ENCODE measurements at places on chromosomes 16 and 17.

DNA sequence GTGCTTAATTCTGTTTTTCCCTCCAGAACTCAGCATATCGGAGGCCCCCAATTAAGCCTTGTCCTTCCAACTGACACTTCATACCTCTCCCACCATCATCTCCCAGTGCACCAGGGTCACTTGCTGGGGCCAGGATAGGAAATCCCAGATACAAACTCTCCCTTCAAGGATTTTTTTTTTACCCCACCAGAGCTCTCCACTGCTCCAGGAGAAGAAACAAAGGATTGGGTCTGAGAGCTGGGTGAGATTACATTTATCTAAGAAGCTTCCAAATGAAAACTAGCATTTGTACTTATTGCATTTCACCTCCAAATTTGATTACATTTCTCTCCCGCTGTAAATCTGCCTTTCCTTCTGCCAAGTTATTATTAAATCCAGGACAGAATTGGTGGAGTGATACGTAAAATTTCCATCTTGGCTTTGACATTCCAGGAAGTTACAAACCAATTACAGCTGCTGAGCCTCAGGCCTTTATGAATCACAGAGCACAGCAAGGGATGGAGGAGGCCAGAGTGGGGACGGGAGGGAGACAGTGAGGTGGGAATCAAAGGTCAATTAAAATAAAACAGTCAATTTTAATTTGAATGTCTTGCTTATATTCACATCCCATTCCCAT lies 123.5 kb downstream of the USP31 start:
- no peak for DNase-seq

- no peak for DNase-seq
Observed at GRCh38 chr17:50841277-50841948, 6.0 kb downstream of the WFIKKN2 start.

- no peak for DNase-seq
Observed at GRCh38 chr17:8204761-8205555, 5.4 kb downstream of the AURKB start.

DNA sequence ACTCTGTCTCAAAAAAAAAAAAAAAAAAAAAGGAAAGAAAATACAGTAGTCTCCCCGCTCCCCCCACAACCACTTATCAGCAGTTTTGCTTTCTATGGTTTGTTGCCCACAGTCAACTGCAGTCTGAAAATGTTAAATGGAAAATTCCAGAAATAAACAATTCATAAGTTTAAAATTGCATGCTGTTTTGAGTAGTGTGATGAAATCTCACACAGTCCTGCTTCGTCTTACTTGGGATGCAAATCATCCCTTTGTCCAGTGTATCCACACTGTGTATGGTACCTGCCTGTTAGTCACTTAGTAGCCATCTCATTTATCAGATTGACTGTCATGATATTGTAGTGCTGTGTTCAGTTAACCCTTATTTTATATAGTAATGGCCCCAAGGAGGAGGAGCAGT lies 41.5 kb downstream of the NF1 start:
- DNase-seq, result no peak

GRCh38 chr17:70158180-70158579 lies 11.2 kb upstream of the KCNJ2 start:
- no peak for DNase-seq

DNA sequence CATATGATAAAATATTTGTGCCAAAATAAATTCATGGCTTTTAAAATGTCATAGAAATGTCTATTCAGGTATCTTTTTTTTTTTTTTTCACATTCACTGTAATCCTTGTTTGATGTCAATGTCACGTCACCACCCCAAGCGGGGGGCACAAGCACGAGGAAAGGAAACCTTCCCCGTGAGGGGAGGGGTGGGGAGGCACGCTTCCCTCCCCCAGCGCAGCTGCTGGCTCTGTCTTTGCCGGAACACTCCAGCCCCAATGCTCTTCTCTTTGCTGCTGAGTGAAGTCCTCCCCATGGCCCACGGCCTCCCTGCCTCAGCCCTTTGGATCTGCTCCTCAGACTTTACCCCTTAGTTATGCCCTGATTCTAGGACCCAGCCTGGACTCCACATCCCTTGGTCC lies 1.5 kb downstream of the SLC35G3 start:
- no peak for DNase-seq

DNA sequence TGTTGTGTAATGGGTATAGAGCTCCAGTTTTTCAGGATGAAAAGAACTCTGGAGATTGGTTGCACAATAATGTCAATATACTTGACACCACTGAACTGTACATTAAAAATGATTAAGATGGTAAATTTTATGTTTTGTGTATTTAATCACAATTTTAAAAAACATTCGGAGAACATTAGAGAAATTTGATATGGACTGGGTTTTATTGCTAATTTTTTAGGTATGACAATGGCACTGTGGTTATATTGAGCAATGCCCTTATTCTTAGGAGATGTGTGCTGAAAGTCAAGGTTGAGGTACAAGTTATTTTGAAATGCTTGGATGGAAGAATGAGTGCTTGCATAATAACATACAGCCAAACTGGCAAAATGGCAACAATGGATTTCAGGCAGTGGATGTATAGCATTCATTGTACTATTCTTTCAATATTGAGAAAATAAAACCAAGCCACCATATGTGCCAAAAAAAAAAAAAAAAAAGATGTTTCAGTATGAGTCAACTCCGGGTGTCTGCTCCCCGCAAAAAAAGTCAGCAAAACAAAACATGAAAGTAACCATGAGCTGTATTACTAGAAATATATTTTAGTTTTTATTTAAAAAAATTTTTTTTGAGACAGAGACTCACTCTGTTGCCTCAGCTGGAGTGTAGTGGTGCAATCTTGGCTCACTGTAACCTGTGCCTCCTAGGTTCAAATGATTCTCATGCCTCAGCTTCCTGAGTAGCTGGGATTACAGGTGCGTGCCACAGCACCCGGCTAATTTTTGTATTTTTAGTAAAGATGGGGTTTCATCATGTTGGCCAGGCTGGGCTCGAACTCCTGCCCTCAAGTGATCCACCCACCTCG lies 19.8 kb downstream of the HOXB1 start:
- no peak for DNase-seq

- no peak for DNase-seq
Observed at GRCh38 chr17:47981462-47981861, 10.5 kb downstream of the CDK5RAP3 start.

- DNase-seq, result no peak
Observed at GRCh38 chr16:30000735-30001631, 4.9 kb downstream of the INO80E start.

DNA sequence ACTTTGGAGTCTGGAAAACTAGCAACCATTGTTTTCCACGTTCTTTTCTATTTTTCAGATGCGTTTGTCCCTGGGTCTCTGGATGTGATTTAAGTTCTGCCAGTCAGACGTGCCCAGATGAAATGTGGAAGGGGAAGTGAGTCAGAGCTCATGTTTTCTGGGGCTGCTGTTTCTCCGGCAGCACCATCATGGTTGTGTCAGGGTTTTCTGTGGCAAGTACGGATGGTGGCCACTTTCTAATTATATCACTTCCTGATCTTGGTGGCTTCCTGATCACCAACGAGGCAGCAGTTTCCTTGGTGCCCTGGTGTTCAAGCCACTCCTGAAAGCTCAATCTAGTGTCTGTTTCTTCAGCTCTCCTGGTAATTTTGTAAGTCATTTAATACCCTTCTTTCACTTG lies 31.4 kb upstream of the PMFBP1 start:
- peak; percentile 9 for DNase-seq

DNA sequence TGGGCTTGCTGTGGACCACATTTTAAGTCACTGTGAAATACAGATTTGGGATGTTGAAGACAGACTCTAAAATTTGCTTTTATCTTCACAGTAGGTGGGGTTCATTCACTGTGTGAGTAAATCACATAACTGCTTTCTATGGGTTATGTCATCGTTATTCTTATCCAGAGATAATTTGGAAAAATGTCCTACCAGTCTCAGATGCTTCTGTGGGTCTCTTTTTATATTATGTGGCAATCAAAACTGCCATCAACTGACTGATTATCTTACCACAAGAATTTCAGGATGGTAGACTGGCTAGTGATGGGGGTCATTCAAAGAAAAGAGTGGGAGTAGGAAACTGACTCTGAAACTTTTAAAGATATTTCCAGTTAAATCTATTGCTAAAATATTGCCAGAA lies 3.1 kb downstream of the HSBP1 start:
- DNase-seq, result no peak

DNA sequence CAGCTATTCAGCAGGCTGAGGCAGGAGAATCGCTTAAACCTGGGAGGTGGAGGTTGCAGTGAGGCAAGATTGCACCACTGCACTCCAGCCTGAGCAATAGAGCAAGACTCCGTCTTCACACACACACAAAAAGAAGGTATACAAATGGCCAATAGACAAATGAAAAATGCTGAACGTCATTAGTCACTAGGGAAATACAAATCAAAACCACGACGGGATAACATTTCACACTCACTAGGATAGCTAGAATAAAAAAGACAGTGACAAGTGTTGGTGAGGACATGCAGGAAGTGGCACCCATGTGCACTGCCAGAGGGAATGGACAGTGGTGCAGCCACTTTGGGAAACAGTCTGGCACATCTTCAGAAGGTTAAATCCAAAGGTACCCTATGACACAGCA lies 172.9 kb downstream of the FTO start:
- DNase-seq, result no peak

DNA sequence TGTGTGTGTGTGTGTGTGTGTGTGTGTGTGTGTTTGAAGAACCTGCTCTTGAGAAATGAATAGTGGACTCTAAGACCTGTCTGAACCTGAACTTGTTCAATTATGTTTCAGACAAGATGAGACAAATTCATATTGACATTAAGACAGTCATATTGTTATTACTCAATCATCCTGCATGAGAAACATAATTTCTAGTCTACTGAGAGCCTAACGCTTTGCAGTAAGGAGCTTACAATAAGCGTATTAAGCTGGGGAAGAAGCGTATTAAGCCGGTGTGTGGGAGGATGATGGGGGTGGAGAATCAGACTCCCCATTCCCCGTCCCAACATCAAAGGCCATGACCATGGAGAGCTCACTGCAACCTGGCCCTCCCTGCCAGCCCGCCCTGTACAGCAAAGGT lies 22.4 kb upstream of the MNT start:
- DNase-seq, result no peak

- no peak for DNase-seq
Observed at GRCh38 chr17:10352893-10353292, 19.9 kb downstream of the MYH13 start.

GRCh38 chr17:46121165-46121764 lies 72.0 kb downstream of the KANSL1 start:
- DNase-seq, result no peak

DNA sequence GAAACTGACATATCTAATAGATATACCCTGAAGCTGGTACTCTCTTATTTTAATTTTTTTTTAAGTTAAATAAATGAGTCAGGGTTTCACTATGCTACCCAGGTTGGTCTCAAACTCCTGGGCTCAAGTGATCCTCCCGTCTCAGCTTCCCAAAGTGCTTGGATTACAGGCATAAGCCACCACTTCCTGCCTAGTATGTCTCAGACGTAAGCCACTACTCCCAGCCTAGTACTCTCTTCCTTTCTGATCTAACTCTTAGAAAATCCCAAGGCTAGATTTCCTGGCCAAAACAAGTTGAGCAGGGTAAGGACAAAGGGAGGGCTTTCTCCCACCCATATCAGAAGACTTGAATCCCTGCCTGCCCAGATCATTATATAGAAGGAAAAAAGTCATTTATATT lies 33.7 kb downstream of the HOXB1 start:
- no peak for DNase-seq

GRCh38 chr16:9395958-9396359 lies 304.5 kb downstream of the HAPSTR1 start:
- no peak for DNase-seq

GRCh38 chr16:84096447-84097005 lies 20.2 kb downstream of the MBTPS1 start:
- no peak for DNase-seq

DNA sequence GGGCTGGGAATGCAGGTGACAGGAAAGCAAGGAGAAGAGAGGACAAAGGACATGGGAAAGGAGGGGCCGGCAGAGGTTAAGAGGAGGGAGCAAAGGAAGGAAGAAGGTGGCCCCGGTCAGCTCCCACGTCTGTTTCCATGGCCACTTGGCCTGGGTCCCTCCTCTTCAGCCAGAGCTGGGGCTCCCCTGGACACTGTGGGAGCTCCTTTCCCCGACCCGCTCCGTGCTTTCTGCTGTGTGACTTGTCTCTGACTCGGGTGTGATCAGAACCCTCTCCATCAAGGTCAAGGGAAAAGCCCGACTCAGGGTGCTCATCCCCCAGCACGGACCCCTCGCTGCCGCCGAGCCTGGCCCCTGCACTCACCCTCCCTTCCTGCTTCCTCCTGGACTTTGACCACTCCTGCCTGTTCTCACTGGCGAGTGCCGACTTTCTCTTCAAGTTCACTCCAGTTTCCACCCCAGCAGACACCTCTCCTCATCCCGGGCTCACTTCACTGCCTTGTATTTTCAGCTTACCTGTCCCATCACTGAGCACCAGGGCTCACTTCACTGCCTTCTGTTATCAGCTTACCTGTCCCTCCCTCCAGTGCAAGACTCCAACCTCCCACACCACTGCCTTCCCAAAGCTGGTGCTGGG lies 61.2 kb downstream of the MEAK7 start:
- DNase-seq, result no peak

- no peak for DNase-seq
Observed at GRCh38 chr17:9204637-9205329, 183.5 kb downstream of the NTN1 start.

DNA sequence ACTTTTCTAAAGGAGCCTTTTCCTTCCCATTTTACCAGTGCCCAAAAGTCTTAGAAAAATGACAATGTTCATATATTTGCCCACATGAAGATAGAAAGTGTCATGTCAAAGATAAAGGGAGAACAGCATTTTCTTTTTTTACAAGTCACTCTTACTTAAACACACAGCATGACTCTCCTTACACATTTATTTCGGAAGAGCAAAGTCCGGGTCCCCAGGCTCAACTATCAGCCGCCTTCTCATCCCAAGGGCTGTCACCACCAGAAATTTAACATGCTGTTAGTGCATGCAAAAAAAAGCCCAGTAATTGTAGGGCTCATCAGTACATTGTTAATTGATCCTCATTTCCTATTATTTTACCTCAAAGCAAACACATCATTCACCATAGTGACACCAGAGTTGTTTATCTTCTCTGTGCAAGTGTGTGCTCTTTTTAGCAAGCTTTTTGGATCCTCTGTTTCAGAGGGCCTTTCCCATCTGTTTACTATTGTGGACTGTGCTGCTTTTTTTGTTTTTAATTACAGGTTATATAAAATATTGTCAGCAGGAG lies 560.3 kb downstream of the WWOX start:
- no peak for DNase-seq

Data from CD4-positive, alpha-beta T cell treated with Interferon alpha-2 for 1 hour (primary cell).